ENCODE measurements at places on chromosomes 1 and 21.

DNA sequence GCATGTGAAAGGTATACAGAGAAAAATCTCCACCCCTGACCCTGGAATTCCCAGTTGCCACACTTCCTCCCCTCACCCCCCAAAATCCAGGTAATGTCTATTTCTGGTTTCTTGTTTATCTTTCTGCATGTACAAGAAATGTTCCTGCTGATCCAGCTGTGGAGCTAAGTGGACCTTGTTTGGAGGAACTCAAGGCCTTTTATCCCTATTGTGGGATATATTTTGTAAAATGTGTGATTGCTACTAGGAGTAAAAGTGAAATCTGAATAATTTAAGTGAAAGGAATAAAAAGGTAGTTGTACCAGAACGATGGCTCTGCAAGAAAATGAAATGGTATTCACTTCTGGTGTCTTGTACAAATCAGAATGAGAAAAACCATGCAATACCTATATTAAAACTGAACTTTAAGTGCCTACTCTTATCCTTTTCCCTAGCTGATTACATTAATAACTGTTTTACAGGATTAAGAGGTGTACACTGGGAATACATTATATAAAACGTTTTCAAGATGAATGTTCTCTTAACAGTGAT, 3.0 kb downstream of the SPEN start:
- no peak for DNase-seq

GRCh38 chr1:193432979-193433587, 246.7 kb upstream of the B3GALT2 start:
- DNase-seq = no peak

DNA sequence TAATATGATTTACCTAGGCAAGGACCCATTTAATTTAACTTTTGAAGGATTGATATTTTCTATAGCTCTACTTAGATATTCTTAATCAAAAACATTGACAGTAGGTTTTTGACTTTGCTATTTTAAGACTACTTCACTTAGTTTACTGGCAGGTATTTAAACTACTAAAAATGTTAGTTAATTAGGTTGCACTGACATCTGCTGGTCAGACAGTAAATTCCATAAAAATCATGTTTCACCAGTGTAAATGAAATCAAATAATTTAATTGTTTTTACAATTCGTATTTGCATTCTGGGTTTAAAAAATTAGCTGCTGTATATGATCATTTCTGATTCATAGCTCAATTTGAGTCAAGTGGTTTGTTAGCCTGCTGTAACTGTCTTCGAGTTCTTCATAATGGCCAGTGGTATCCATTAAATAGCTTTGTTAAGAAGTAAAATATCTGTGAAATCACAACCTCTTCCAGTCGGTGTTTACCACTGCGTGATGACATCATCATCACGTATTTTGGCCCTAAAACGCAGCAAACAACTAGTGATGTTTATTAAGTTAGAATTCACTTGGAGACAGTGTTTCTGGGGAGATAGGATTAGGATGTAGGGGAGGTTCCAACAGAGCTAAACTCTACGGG, 26.2 kb downstream of the EXTL2 start:
- peak; percentile 68 for DNase-seq

DNA sequence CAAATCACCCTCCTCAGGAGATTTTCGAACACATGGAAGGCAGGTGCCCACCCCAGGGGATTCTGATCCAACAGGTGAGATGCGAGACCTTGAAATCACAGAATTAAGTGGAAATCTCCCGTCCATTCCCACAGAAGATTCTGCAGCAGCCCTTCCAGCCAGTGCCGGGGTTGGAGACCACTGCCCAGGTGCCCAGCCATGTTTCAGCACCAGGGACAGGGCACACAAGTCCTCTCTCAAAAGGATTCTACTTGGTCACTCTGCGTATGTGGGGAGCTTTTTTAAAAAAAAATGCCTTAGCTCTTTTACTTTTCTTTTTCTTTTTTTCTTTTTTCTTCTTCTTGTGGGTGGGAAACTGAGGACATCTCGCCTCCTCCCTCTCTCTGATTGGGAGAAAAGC, 80.7 kb downstream of the VWA5B1 start:
- no peak for DNase-seq

DNA sequence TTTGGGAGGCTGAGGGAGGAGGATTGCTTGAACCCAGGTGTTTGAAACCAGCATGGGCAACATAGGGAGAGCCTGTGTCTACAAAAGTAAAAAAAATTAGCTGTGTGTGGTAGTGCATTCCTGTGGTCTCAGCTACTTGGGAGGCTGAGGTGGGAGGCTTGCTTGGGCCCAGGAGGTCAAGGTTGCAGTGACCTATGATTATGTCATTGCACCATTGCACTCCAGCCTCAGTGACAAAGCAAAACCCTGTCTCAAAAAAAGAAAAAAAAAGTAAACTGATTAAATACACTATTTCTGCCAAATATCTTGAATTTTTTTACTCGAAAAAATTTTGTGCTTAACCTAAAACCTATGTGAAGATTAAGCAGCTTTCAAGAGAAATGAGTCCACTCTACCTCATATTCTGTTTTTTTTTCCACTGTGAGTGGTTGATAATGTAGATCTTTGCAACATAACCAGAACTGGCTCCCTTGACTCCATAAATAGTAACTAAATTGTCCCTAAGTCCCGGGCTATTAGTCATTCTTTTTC, 19.4 kb upstream of the ZNF281 start:
- no peak for DNase-seq

DNA sequence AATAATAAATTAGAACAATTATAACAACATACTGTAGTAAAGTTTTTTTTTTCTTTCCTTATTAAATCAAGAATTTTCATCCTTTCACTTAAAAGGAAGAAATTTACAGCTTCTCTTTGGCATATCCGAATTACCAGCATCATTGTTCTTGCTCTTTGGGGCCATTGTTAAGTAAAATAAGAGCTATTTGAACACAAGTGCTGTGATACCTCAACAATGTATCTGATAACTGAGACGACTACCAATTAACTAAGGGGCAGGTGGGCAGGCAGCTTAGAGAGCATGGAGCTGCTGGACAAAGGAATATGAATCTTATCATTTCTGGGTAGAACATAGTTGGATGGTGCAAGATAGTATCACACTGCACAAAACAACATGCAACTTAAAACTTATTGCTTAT, 719.9 kb upstream of the TMPRSS15 start:
- no peak for DNase-seq

DNA sequence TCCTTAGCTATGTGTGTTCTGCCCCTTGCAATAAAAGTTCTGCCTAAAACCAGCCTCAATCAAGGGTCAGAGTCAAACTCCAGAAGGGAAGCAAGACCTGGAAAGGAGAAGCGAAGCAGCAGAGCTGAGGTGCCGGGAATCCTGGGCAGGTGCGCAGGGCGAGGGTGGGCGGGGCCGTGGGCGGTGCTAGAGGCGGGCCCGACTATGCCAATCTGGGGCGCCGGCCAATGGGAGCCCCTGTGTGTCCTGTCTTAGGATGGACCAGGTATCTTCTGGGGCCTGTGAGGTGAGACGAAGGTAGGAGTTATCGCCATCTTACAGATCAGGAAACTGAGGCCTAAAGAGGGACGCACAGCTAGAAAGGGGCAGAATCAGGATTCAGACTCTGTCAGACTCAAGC, 120.3 kb downstream of the PTPRU start:
- DNase-seq = no peak

GRCh38 chr1:212610575-212610967, 2.0 kb downstream of the ATF3 start:
- no peak for DNase-seq

DNA sequence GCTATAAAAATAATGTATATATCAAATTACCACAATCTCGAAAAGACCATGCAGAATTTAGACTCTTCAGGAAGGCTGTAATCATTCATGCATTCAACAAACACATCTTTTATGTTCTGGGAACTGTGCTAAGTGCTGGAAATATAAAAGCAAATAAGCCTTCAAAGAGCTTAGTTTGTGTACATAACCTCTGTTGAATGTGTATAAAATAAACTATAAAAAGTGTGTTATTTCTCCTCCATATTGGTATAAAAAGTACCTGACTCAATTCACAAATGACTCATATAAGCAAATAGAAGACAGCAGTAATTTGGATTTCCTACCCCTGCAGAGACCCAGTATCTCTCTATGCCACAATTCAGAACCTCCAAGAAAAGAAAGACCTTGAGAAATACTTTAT, 36.8 kb downstream of the RAB3GAP2 start:
- no peak for DNase-seq

DNA sequence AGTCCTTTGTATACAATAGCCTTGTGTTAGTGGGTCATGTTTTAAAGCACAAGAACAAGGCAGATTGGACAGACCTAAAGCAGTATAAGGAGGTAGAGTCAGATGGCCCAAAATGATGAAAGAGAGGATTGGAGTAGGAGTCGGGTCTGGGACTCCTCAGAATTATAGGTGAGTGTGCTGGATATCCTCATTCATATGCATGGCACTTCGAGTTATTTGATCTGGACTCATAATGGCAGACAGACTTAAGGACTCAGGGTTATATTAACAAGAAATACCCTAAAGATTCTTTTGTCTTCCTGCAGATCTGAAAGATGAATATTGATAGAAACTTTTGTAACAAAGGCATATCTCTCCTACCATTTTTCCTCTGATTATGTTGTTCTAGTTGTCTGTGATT, 92.7 kb downstream of the GABPA start:
- DNase-seq = no peak

DNA sequence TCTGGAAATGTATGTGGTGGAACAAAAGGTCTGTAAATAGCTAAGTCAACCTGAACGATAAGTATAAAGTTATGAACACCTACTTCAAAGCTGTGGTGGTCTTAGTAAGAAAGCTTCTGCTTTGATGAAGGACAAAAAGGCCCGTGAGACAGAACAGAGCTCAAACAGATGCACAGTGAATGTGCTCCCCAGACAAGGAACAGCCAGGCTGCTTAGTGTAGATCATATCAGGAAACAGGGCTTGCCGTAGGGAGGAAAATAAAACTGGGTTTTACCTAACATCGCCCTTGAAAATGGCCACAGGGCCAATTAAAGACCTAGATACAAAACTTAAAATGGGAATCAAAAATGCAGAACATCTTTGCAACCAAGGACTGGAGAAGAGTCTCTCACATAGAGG, 40.2 kb downstream of the PRSS38 start:
- no peak for DNase-seq

DNA sequence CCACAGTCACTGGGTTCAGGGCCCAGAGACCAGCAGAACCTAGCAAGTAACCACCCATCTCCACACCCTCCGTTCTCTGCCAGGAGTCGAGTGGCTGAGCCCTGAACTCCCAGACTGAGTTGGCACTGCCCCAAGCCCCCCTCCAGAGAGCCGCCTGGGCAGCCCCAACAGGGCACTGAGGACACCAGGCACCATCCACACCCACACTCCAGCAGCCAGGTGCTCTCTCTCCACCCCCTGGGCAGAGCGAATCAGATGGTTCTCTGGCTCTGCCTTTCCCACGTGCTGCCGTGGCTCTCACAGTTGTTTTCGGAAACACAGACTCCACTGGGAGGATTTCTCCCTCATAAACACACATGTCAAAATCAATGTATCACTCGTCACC, 13.6 kb downstream of the WDR4 start:
- no peak for DNase-seq

DNA sequence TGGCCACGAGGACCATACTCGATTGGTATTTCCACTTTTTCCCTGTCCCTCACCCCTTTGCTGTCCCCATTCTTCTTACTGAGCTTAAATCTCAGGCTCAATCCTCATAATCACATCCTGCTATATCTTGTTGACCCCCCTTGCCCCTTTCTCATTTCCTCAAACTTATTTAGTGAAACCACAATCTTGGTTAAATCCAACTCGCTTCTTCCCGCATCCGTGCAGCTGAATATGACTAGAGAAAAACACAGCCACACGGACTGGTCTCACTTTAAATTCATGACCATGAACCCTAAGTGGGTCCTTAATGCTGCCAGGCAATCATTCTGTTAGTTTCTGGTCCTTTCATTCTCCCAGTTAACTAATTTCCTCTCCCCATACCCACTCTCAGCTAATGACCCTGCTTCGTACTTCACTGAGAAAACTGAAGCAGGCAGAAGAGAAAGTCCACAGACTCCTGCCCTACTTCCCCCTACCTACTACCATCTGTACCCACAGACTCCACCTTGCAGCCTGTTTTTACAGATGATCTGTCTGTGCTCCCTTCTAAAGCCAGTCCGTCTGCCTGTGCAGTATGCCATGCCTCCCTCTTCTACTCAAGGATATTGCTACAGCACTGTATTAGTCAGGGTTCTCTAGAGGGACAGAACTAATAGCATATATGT, 96.8 kb upstream of the LMO4 start:
- no peak for DNase-seq

- DNase-seq = peak; percentile 13
Observed at GRCh38 chr1:59976194-59977074, 49.9 kb upstream of the CYP2J2 start.

DNA sequence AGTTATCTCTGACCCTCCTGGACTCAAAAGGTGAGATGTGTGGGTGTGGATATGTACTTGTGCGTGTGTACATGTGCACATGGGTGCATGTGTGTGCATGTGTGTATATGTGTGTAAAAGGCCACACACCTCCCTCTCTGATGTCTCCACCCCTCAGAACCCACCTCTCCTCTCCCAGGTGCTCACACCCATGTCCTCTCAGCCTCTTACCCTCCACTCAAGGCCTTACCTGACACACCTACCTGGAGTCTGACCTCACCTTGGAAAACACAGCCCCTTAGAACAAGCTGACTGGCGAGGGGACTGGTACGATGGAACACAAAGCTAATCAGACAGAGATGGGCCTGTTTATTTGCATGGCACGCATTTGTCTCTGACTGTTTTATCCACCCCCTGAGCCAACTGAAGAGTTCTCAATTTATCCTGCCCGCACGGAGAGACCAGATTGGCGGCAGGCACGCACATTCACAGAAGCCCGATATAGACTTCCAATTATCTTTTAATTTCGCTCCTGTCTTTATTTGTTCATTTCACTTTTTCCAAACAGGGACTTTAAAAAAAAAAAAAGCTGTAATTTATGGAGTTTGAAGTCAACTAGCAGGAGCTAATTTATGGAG, 6.1 kb upstream of the KLHDC7A start:
- no peak for DNase-seq

GRCh38 chr1:69172003-69173000, 395.4 kb upstream of the LRRC7 start:
- no peak for DNase-seq

DNA sequence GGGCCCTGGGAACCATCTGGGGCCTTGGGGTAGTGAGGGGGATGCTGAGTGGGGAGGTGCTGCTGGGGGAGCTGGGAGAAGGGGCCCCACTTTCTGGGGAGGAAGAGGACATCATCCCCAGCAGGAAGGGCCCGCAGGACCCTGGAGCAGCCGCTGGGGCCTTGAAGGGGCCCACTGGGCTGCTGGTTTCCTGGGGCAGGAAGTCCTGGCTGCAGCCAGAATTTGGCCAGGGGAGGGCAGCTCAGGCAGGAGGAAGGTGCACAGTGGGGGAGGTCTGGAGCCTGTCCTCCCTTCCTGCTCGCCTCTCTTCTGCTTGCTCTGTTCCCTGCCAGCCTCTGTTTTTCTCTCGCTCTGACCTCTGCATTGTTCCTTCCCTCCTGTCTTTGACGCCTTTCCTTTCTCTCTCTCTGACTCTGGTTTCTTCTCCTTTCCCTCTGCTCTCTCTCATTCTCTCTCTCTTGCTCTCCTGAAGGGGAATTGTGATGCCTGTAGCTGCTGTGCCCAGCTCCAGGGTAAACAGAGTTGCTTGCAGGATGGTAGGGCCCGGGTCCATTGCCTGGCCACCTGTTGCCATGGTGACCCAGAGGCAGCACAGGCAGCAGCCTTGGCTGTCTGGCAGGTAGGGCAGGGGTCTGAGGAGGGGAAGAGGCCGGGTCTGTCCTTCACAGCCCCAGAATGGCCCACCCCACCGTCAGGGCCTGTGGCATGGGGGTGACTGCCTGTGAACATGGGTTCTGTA, 23.9 kb downstream of the ACOT11 start:
- no peak for DNase-seq
